ENCODE measurements at places on chromosomes 2 and 18.

GRCh38 chr2:168607992-168608391 is 151.9 kb downstream of the CERS6 start:
- no peak for DNase-seq

DNA sequence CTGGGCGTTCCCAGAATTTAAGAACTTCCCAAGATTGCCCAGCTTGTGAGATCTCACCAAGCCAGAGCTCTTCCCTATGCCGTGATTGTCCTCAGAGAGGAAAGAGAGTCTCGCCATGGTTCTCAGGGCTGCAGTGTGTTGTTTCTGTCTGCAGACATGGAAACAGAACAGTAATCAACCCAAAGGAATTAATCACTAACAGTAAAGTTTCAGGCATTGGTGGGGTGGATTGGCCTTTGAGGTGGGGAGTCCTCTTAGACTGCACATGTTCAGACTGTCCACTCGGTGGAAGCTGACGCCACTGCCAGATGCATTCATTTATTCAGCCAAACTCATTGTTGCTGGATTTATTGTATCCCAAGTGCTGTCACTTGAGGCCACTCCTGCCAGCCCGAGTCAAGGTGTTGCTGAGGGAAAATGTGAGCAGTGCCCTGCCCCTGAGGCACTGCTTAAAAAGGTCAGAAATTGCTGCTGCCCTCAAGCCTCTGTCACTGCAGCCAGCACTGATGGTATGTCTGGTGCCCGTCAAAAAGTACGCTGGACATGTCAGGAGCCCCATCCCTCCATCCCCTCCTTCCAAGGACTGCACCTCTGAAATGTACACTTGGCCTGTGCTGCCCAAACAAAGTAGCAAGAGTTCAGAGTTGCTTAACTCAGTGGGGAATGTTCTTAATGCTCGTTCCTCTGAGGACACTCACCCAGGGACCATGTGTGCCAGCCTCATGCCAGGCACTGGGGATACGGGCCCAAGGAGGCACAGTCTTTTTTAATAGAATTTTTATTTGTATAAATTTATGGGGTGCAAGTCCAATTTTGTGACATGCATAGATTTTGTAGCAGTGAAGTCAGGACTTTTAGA is 201.0 kb downstream of the GLI2 start:
- DNase-seq, result no peak

DNA sequence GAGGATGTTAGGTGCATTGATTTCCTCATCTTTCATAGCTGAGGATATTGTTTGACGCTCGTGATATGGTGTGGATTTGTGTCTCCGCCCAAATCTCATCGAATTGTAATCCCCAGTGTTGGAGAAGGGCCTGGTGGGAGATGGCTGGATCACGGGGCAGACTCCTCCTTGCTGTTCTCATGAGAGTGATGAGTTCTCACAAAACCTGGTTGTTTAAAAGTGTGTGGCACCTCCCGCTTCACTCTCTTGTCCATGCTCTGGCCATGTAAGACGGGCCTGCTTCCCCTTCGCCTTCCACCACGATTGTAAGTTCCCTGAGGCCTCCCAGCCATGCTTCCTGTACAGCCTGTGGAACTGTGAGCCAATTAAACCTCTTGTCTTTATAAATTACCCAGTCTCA is 28.4 kb upstream of the GPC1 start:
- DNase-seq, result no peak

DNA sequence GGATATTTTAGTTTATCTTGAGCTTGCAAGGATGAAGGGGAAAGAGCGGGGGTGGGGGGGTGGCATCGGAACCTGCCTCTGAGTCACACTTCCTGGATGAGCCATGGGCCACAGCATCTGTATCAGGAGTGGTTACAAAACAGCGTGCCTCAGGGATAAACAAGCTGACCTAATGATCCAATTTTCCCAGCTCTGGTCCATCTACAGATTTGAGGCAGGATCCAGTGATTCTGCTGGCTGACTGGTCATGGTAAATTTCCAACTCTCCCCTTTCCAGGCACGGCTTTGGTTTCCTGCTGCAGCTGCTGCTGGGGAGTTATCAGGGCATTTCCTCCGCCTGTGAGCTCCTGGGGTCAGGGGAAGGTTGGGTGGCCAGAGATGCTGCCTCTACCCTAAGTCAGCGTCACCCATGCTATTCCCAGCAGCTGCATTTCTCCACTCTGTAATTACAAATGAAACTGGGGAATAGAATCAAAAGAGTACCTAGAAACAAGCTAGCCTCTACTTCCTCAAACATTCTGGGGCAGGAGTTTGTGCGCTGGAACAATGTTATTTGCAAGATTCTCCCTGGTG is 4.7 kb upstream of the HPCAL1 start:
- DNase-seq, result peak; percentile 88

GRCh38 chr2:230325316-230326243 is 1.4 kb upstream of the SP140L start:
- no peak for DNase-seq

- DNase-seq, result no peak
Observed at GRCh38 chr18:13382366-13382953, 163.9 kb downstream of the LDLRAD4 start.

- no peak for DNase-seq
Observed at GRCh38 chr18:62510789-62511188, 12.0 kb upstream of the ZCCHC2 start.

DNA sequence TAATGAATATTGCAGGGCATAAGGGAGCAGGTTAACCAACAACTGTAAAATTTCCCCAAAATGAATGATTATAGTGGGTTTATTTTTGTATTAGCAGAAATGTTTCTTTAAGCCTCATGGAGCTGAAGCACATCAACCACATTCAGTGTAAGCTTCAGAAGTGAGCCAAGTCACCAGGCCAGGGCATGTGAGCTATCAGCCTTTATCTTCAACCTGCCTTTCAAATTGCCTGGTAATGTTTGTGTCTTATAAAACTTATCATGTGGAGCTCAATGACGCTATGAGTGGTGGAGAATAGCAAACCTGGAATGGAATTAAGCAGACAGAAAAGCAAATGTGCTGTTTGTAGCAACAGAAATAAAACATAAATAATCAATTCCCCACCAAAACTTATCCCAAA is 1068.4 kb downstream of the LRP1B start:
- DNase-seq, result no peak

DNA sequence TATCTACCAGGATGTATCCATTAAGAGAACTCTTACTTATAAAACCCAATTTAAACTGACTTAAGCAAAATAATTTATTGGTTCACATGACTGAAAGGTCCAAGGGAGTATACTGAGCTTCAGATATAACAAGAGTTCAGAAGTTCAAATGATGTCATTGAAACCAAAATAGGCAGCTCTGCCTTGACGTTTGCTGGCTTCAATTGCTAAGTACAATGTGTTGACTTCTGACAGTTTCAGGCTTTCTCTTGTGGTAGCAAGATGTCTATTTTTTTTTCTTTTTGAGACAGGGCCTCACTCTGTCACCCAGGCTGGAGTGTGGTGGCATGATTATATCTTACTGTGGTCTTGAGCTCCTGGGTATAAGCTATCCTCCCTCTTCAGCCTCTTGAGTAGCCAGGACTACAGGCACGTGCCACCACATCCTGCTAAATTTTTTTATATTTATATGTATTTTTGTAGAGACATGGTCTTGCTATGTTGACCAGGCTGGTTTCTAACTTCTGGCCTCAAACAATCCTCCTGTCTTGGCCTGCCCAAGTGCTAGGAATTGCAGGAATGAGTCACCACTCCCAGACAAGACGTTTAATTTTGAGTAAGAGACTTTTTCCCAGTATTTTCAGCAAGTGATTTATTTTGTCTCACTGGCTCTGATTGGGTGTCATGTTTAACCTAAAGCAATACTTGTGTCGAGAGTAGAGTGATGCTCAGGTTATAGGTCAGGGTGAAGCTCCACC is 184.8 kb downstream of the NR4A2 start:
- no peak for DNase-seq

GRCh38 chr2:184654945-184655344 is 56.6 kb downstream of the ZNF804A start:
- DNase-seq, result no peak

DNA sequence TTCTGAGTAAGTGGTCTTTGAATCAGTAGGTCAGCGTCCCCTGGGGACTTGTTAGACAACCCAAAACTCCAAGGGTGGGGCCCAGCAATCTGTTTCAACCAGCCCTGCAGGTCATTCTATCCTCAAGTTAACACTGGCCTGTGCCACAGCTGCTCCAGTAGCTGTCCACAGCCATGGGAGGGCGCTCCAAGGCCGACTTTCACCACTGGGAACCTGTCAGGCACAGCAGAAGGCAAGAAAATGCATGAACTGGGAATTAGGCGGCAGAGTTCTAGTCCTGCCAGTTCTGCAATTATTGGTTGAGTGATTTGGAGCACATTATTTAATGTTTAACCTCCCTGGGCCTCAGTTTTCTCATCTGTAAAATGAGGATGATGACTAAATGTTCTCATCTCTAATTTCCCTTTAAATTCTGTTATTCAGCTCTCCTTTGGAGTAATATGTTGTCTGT is 17.4 kb upstream of the MRPL33 start:
- peak; percentile 85 for DNase-seq

- DNase-seq, result no peak
Observed at GRCh38 chr2:222336931-222337330, 38.1 kb upstream of the PAX3 start.

DNA sequence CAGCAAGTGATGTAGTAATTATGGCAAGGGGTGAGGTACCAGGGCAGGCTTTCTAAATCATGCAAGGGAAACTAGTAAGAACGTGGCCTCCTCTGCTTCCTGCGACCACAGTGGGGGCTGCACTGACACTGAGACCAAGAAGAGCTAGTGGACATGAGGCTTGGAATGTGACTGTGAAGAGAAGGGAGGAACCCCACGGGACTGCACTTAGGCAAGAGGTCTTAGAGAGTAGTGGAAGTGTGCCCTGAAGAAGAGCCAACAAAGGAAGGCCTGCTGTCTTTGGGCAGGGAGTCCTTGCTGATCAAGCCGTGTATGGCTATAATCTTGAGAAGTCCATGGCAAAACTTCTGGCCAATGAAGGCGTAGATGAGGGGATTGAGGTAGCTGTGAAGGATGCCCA is 8.9 kb upstream of the RUFY4 start:
- no peak for DNase-seq

- DNase-seq, result no peak
Observed at GRCh38 chr18:75204732-75205513, 4.0 kb downstream of the PTGR3 start.

GRCh38 chr2:16738361-16739225 is 73.0 kb upstream of the CYRIA start:
- no peak for DNase-seq

DNA sequence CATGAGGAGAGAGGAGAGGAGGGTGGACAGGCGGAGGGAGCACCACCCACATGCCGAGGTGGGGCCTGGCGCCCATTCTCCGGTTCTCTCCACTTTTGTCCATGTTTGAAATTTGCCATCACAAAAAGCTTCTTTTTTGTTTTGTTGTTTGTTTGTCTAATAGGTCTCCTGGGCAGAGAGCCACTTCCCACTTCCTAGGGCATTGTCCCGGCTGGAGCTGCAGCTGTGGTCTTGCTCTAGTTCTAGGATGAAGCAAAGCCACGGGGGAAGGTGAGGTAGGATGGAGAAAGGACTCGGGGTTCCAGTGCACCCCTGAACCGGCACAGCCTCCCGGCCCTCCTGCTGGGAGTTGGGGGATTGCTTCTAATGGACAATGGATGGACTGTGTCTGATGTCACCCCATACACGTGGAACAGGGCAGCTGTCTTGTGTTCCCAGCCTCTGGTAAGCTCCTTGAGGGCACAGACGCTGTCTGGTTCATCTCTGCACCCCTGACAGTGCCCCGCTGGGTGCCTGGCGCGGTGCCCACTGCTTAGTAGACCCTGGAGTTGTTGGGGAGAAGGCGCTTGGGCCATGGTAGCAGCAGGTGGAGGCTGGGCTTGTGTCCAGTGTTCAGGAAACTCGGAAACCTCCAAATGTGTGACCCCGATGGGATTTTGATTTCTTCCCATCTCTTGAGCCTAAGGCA is 278.4 kb downstream of the NDUFA10 start:
- DNase-seq, result no peak

GRCh38 chr18:28065031-28065792 is 111.7 kb downstream of the CDH2 start:
- DNase-seq, result peak; percentile 14

DNA sequence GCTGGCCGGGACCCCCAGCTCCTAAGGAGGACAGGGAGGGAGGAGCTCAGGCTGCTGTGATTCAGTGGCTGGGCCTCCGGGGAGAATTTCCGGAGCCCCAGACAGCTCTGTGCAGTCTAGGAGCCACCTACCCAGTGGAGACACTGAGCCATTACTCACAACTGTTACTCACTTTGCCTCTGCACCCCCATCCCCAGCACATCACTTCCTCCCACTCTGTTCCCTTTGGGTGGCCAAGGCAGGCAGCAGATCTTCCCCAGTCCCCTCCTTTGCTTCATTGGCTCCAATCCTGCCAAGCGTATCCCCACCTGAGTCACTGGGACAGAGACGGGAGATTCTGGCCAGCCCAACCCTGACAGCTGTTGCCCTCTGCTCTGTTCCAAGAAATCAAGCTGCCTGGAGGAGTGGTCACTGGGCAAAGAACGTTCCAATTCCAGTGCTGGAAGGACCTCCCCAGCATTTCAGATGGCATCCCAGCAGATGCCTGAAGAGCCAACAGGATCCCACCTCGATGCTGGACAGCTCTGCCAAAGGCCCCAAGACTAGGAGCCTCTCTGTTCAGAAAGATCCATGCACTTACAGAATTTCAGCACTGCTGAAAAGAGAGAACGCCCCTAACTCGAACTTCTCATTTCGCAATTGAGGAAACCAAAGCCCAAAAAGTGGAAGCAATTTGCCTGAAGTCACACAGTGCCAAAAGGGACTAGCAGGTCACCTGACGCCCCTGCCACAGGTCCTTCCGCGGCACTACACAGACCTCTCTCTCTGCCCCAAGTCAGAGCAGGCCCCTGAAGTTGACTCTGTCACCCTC is 68.3 kb downstream of the TNS1 start:
- peak; percentile 78 for DNase-seq

DNA sequence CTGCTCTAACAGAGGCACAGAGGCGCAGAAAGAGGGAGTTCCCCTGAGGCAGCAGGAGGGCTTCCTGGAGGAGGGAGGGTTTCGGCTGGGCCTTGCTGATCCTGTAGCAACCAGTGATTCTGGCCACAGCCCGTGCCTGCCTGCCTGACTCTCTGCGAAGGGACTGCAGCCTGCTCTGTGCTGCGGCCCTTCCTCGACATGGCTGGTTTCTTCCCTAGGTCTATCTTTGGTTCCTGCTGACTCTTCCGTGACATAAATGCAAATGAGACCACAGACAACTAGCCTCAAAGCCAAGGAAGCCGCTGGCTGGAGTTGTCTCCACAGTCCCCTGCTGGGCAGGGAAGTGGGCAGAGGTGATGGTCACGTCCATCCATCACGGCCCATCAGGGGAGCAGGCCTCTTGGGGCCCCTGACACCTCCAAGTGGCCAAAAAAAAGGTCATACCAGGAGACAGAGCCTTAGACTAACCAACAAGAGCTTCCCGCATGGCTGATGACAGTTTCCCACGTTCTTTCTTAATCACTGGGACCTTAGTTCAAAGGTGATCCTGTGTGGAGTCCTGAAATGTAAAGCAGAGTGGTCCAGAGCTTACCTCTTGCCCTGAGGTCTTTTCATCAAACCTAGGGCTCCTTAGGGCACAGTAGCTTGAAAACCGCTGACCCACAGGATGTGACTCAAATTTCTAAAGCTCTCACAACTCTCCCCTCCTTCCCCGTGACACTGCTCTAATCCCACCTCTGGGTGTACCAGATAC is 55.3 kb downstream of the HS1BP3 start:
- DNase-seq, result peak; percentile 57

Measured in urothelium cell line (cell line).